ENCODE measurements at places on chromosomes 16 and 17.

- DNase-seq, result no peak
Measured at GRCh38 chr16:83238949-83239691, 568.7 kb upstream of the HSBP1 start.

- DNase-seq, result no peak
Measured at GRCh38 chr17:27511168-27511883, 55.1 kb downstream of the KSR1 start.

GRCh38 chr16:711548-712320 lies 3.2 kb upstream of the METRN start:
- DNase-seq, result no peak

GRCh38 chr17:4174556-4174955 lies 31.6 kb downstream of the CYB5D2 start:
- DNase-seq, result no peak

GRCh38 chr16:76176153-76176552 lies 101.0 kb upstream of the CNTNAP4 start:
- no peak for DNase-seq

DNA sequence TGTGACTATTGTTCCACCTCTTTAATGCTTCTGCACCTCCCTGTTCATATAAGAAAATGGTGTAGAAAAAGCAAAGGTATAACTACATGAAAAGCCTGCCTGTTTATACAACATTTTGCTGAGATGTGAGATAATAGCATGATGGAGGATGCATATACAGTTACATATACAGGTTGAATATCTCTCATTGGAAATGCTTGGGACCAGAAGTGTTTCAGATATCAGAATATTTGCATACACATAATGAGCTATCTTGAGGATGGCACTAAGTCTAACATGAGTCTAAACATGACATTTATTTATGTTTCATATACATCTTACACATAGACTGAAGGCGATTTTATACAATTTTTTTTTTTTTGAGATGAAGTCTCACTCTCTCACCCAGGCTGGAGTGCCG lies 5.7 kb upstream of the WSB1 start:
- no peak for DNase-seq
